NCI-H1048 (cell line): ENCODE measurements at places on chromosomes 3 and 15.

DNA sequence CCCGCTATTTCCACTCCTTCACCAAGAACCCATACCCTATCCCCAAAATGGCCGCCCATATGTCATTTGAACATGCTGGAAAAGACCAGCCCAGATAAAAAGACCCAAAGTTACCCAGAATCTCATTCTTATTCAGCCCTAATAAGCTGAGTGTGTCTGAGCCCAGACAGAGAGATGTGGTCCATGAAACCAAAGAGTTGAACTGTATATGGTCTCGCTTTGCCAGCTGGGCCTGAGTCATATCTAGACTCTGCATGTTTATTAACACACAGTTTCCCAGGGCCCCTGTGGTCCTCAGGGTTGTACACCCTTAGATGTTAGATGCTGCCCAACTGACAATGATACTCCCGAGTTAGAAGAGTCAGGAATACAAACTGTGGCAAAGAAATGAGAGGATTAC, 201.9 kb upstream of the STRIT1 start:
- DNase-seq = no peak

GRCh38 chr15:69500339-69500738, 47.7 kb downstream of the RPLP1 start:
- DNase-seq = no peak

- no peak for DNase-seq
These were observed 87.6 kb upstream of the TLE3 start for GRCh38 chr15:70185251-70185711.

- no peak for DNase-seq
These were observed 201.6 kb downstream of the EDEM1 start for GRCh38 chr3:5389057-5389456.

GRCh38 chr3:113268311-113268710, 57.0 kb downstream of the BOC start:
- no peak for DNase-seq

DNA sequence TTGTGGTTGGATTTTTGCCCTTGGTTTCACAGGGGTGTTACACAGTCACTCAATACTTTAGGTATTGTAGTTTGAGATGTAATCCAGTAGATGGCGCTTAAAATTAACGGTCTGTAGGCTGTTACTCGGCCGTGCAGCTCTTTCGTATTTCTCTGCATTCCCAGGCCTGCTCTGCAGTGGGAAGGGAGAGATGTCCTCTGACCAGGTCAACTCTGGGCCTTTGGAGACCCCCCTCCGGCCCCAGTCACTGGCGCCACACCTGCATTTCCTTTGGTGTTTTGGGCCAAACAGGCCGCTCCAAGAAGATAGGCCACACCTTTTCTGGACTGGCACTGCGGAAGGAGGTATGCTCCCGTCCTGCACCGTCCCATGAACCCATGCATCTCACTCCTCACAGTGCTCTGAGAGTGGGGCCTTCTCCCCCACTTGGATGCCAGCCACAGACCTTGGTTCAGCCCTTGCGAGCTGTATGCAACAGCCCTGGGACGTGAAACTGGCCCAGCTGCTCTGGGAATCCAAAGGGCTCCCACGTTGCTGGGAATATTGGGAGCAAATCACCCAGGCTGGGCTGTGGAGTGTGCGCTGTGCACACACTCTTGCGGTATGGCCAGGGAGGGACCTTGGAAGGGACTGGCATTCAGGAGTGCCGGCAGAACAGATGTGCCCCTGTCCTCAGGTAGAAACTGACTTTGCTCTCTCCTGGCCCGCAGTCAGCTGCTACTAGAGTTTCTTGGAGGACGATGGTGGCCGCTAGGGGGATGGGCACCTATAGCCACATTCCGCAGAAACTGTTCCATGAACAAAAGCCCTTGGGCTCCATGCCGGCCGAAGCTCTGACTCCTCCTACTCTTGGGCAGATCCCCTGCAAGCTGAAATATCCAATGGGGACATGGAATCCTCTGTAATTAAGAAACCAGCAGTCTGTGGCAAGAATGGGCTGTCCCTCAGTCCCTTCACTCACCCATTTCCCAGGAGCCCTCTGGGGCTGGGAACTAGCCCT, 410.5 kb upstream of the CADM2 start:
- DNase-seq = no peak

DNA sequence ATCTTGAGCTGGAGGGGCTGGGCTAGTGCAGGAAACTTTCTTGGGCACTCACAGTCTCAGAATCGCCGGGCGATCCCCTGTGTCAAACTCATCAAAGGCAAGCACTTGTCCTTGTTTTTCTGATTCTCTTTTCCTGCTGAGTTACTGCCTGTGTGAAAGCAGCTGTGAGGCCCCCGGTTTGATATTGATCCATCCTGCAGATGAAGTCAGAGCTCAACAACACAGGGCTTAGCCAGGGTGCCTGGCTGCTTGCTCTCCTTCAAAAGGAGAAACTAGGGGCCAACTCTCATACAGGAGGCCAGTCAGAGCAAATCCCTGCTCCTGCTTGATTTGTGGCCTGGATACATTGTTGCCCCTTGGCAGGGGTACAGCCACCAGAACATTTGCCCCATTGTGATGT, 22.9 kb downstream of the CLSTN2 start:
- no peak for DNase-seq

DNA sequence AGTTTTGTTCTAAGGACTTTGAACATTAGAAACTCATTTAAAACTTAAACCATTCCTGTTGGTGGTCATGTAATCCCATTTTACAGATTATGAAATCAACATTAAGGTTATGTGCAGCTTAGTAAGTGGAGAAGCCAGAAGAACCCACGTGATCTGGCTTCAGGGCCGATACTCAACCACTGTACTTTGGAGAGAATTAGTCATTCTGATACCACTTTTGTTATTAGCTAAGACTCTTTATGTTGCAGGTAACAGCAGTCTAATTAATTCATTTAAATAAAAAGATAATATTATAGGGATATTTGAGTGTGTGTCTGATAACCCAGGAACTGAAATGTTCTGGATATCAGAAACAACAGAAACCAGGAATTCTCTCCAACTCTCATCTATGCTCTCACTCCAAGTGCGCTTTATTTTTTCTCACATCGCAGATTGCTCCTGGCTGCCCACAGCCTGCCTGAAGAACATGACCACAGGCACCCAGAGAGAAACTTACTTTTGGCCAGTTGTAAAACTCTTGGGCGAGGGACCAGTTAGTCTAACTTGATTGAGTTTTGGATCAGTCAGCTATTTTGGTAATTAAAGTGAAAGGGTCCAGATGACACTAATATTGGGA, 25.2 kb downstream of the UBE2E1 start:
- DNase-seq = no peak

GRCh38 chr3:57007521-57008460, 52.7 kb upstream of the SPATA12 start:
- DNase-seq = no peak

GRCh38 chr3:89395996-89396395, 288.6 kb downstream of the EPHA3 start:
- DNase-seq = no peak

DNA sequence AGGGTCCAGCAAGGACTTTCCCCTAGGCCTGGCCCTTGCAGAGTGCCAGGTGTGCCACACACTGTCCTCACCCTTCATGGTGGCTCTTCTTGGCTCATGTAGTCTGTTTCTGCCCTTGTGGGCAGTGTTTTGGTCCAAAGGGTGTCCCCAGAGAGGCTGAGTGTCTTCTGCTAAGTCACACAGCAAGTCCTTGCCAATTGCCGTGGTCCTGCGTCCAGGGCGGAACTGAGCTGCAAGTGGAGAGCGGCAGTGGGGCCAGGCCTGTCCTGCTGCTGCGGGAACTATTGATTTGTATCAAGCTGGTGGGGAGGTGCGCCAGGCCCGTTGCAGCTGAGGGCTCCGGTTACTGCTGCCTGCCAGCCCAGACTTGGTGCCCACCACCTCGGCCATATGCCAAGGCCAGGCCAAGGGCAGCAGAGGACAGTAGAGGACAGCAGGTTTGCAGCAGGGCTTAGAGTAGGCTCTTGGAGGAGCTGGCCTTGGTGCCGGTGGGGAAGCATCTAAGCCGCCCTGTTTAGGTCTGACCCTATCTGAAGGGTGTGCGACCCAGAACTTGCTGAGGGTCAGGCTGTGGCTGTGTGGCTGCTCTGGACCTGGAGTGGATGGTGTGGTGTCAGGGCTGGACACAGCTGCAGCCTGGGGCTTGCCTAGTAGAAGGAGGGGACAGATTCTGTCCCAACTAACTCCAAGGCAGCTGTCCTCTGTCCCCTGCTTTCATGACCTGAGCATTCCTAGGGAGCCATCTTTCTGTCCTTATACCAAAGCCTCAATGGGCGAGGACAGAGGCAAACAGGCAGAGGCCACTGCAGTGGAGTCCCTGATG, 4.5 kb downstream of the AMIGO3 start:
- no peak for DNase-seq

- DNase-seq = no peak
These were observed 156.9 kb downstream of the FBLN2 start for GRCh38 chr3:13705702-13706280.

- DNase-seq = no peak
These were observed 23.9 kb downstream of the ITPR1 start for GRCh38 chr3:4517093-4517492.

- DNase-seq = no peak
These were observed 9.5 kb downstream of the FAM3D start for GRCh38 chr3:58657036-58657520.
